ENCODE measurements at places on chromosomes 1 and 21.

- H3K36me3 ChIP-seq: no peaks in the 10 kb centered on the region
- H3K27ac ChIP-seq: no peak overlapping the region
- DNase-seq: no peak
These were observed 294.9 kb upstream of the DEPDC1 start for GRCh38 chr1:68791800-68792199.

GRCh38 chr1:94408104-94408830 is 9.9 kb upstream of the ABCD3 start:
- no peak overlapping the region for H3K27ac ChIP-seq
- H3K4me1 ChIP-seq: no peaks in the 10 kb centered on the region
- DNase-seq: no peak
- no peaks in the 10 kb centered on the region for H3K36me3 ChIP-seq

GRCh38 chr1:154573168-154573510 is 5.6 kb downstream of the CHRNB2 start:
- no peak overlapping the region for H3K27ac ChIP-seq
- H3K36me3 ChIP-seq: peaks cover 68% of the 10 kb centered on the region
- no peaks in the 10 kb centered on the region for H3K27me3 ChIP-seq
- H3K4me3 ChIP-seq: no peak overlapping the region
- H3K4me1 ChIP-seq: peaks cover 21% of the 10 kb centered on the region

DNA sequence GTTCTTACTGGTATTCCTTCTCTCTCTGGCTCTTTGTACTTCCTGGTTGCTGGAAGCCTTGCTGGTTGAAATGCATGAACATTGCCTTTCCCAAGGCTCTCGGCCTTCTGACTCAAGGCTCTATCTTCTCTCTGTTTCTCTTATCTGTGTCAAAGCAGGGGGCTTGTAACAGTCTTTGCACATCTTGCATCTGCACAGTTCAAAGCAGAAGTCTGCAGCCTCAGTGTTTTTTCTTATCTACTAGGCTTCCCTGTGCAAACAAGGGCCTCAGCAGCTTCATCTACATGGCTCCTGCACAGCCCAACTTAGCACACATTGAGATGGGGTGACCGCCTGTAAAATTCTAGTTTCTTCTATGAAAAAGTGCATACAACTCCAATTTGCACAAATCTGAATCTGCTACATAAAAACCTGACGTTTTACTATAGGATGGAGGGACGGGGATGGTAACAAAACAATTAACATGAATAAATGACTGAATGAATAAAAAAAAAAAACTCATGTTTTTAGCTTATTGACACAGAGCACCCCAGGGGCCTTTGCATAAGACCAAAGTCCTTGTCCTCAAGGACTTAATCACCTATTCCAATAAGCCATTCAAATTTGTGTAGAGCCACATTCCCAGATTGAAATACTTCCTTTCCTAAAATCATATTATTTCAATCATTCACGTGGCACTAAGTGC is 458.3 kb downstream of the LMO4 start:
- no peak overlapping the region for H3K4me3 ChIP-seq
- DNase-seq: no peak
- no peak overlapping the region for H3K27ac ChIP-seq
- H3K4me1 ChIP-seq: no peaks in the 10 kb centered on the region
- H3K27me3 ChIP-seq: no peaks in the 10 kb centered on the region
- H3K36me3 ChIP-seq: no peaks in the 10 kb centered on the region

Measured in spinal cord (tissue), 10 donors.